ENCODE measurements at places on chromosomes 2 and 18. TPM values are rescaled to one million over a fixed set of nuclear protein-coding genes. Genes with fewer than 3 reads are reported as not detected.

Gene HDHD2
- 23.0 TPM for total RNA-seq

- H3K36me3 ChIP-seq: no peaks in the 10 kb centered on the region
- no peak overlapping the region for H3K4me3 ChIP-seq
- no peaks in the 10 kb centered on the region for H3K27me3 ChIP-seq
- DNase-seq: no peak
- H3K4me1 ChIP-seq: no peaks in the 10 kb centered on the region
These were observed 153.2 kb upstream of the MSH6 start for GRCh38 chr2:47629501-47630460.

GRCh38 chr2:1632510-1632909 lies 111.8 kb downstream of the PXDN start:
- no peaks in the 10 kb centered on the region for H3K4me1 ChIP-seq
- no peak overlapping the region for H3K27ac ChIP-seq
- no peaks in the 10 kb centered on the region for H3K27me3 ChIP-seq
- H3K4me3 ChIP-seq: no peak overlapping the region

DNA sequence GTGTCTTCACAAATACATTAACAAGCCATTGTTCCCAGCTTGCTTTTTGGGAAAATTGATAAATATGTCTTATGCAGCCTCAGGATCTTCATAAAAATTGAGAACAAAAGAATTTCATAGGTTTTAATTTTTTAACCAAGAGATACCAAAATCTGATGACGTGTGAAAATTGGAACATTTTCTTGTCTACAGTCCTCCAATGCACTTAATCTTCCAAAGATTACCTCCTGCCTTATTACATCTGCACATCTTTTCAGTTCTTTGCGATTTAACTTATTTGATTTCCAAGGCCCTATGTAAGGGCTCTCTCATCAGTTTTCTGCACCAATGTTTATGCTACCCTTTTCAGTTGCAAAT lies 3.1 kb downstream of the MRPL35 start:
- H3K27ac ChIP-seq: no peak overlapping the region
- peaks cover 21% of the 10 kb centered on the region for H3K4me1 ChIP-seq
- peaks cover 17% of the 10 kb centered on the region for H3K36me3 ChIP-seq
- no peak for DNase-seq
- no peaks in the 10 kb centered on the region for H3K27me3 ChIP-seq

DNA sequence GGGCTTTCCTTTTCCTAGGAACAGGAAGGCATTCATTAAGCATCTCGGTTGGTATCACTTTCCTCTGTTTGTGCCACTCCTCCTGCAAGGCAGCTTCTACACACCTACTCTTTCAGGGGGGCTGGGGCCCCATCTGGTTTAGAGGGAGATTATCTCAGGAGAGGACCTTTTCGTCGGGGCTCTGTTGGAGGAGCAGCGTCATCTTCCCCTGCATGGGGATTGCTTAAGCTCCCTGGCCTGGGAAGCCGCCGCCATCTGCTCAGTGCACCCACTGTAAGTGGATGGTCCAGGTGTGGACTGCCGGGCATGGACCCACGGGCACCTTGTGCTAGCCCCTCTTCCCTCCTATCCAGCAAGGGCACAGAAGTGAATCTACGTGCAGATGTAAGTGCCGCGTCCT lies 355.3 kb upstream of the SMIM21 start:
- no peak overlapping the region for H3K27ac ChIP-seq
- no peak overlapping the region for H3K4me3 ChIP-seq
- H3K4me1 ChIP-seq: no peaks in the 10 kb centered on the region
- DNase-seq: no peak
- H3K27me3 ChIP-seq: no peaks in the 10 kb centered on the region

- peak overlapping the region; percentile 53 for H3K27ac ChIP-seq
- peaks cover 11% of the 10 kb centered on the region for H3K4me1 ChIP-seq
- H3K27me3 ChIP-seq: no peaks in the 10 kb centered on the region
- no peak for DNase-seq
- no peaks in the 10 kb centered on the region for H3K36me3 ChIP-seq
- no peak overlapping the region for H3K4me3 ChIP-seq
These were observed 1.0 kb upstream of the PMAIP1 start for GRCh38 chr18:59898609-59899297.

DNA sequence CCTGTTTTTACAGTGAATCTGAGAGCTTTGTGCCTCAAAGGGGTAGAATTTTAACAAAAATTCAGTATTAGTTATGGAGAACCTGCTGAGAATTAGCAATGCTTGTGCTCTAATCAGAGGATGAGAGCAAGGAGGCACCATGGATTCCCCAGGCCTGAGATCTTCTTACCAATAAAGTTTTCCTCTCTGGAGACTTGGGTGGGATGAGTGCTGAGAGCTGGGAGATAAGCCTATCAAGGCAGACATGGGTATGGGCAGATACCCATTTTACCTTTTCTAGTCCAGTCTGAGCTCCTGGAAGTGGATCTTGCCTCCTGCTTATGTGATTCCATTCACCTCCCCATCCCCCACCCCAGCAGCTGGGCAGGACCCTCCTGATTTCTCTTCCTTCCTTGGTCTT lies 53.9 kb downstream of the BMP10 start:
- peaks cover 5% of the 10 kb centered on the region for H3K36me3 ChIP-seq
- H3K4me3 ChIP-seq: no peak overlapping the region
- no peak overlapping the region for H3K27ac ChIP-seq
- no peaks in the 10 kb centered on the region for H3K4me1 ChIP-seq

DNA sequence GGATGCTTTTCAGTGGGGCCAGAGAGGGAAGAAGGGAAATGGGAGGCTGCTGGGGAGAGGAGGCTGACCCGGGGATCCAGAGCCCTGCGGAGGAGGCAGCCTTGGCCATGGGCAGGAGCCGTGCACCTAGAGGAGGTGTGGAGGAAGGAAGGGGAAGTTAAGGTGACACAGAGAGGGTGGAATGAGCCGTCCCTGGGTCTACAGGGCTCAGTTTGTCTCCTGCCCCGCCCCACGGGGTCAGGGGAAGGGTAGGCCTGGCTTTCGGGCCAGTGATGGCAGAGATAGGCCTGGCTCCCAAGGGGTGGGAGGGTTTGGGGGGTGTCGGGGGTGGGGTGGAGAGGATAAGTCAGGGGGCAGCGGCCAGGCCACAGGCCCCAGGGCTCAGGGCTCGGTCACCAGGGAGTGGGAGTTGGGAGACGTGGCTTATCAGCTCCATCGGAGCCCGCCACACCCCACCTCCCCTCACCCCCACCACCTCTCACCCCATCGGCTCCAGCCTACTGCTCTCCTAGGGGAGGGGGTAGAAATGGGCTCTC lies 39.5 kb upstream of the NOTO start:
- no peaks in the 10 kb centered on the region for H3K27me3 ChIP-seq
- no peak overlapping the region for H3K27ac ChIP-seq
- no peak overlapping the region for H3K4me3 ChIP-seq

- DNase-seq: peak; percentile 43
- no peaks in the 10 kb centered on the region for H3K27me3 ChIP-seq
- H3K4me3 ChIP-seq: peak overlapping the region; percentile 26
These were observed 30.9 kb upstream of the REEP1 start for GRCh38 chr2:86368161-86368824.

GRCh38 chr18:610214-610928 lies 13.6 kb downstream of the CLUL1 start:
- H3K27me3 ChIP-seq: no peaks in the 10 kb centered on the region
- no peaks in the 10 kb centered on the region for H3K36me3 ChIP-seq
- no peaks in the 10 kb centered on the region for H3K4me1 ChIP-seq
- H3K27ac ChIP-seq: no peak overlapping the region

DNA sequence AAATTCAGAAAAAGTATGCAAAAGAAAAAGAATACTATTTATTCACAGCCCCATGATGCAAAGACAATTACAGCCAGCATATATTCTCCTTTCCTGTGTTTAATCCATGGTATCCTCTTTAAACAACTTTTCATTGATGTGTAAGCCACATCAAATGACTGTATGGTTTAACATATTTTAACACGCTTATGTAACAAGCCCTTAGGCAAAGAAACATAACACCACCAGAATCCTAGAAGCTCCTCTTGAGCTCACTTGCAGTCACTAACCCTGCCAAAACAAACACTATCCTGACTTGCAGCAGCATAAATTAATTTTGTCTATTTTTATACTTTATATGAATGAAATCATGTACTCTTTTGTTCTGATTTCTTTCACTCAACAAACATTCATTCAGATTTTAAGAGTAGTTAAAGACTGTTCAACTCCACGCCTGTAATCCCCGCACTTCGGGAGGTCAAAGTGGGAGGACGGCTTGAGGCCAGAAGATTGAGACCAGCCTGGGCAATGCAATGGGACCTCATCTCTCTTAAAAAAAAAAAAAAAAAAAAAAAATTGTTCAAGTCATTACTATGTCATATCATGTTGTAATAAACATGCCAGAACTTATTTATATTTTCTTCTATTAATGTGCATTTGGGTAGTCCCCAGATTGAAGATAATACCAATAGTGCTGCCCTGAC lies 226.3 kb downstream of the NBAS start:
- no peak for DNase-seq
- no peak overlapping the region for H3K27ac ChIP-seq
- no peak overlapping the region for H3K4me3 ChIP-seq
- H3K36me3 ChIP-seq: peaks cover 4% of the 10 kb centered on the region
- H3K4me1 ChIP-seq: no peaks in the 10 kb centered on the region

- no peaks in the 10 kb centered on the region for H3K27me3 ChIP-seq
- H3K27ac ChIP-seq: peak overlapping the region; percentile 58
- H3K36me3 ChIP-seq: peaks cover 6% of the 10 kb centered on the region
- no peak for DNase-seq
- peaks cover 19% of the 10 kb centered on the region for H3K4me1 ChIP-seq
- H3K4me3 ChIP-seq: no peak overlapping the region
These were observed 26.8 kb downstream of the SMAD7 start for GRCh38 chr18:48923746-48924629.

- no peaks in the 10 kb centered on the region for H3K4me1 ChIP-seq
- H3K36me3 ChIP-seq: no peaks in the 10 kb centered on the region
- no peak overlapping the region for H3K27ac ChIP-seq
- H3K27me3 ChIP-seq: no peaks in the 10 kb centered on the region
- H3K4me3 ChIP-seq: no peak overlapping the region
These were observed 36.0 kb upstream of the HDAC4 start for GRCh38 chr2:239436669-239437335.

- no peaks in the 10 kb centered on the region for H3K36me3 ChIP-seq
- no peaks in the 10 kb centered on the region for H3K27me3 ChIP-seq
- H3K4me3 ChIP-seq: no peak overlapping the region
- H3K4me1 ChIP-seq: no peaks in the 10 kb centered on the region
- no peak for DNase-seq
These were observed 793.4 kb upstream of the CELF4 start for GRCh38 chr18:38358805-38359657.

GRCh38 chr2:170255971-170256370 lies 78.0 kb downstream of the MYO3B start:
- no peak overlapping the region for H3K27ac ChIP-seq
- DNase-seq: no peak
- no peaks in the 10 kb centered on the region for H3K27me3 ChIP-seq
- H3K4me1 ChIP-seq: no peaks in the 10 kb centered on the region
- H3K4me3 ChIP-seq: no peak overlapping the region
- H3K36me3 ChIP-seq: no peaks in the 10 kb centered on the region

Gene NAT8
- 27.6 TPM for total RNA-seq

- H3K36me3 ChIP-seq: no peaks in the 10 kb centered on the region
- H3K27ac ChIP-seq: no peak overlapping the region
- no peaks in the 10 kb centered on the region for H3K4me1 ChIP-seq
- DNase-seq: no peak
- no peaks in the 10 kb centered on the region for H3K27me3 ChIP-seq
- no peak overlapping the region for H3K4me3 ChIP-seq
These were observed 408.4 kb downstream of the RIT2 start for GRCh38 chr18:42707080-42707479.

Gene KCTD1
- total RNA-seq: 1.7 TPM

GRCh38 chr2:28435814-28436351 lies 43.2 kb downstream of the FOSL2 start:
- H3K27ac ChIP-seq: no peak overlapping the region
- no peak for DNase-seq
- no peaks in the 10 kb centered on the region for H3K36me3 ChIP-seq

Gene SPC25
- not detected for total RNA-seq

- no peaks in the 10 kb centered on the region for H3K27me3 ChIP-seq
- H3K4me1 ChIP-seq: no peaks in the 10 kb centered on the region
- no peak for DNase-seq
- H3K36me3 ChIP-seq: no peaks in the 10 kb centered on the region
- H3K4me3 ChIP-seq: no peak overlapping the region
- no peak overlapping the region for H3K27ac ChIP-seq
These were observed 13.0 kb downstream of the CXCR4 start for GRCh38 chr2:136104977-136105376.

- H3K27me3 ChIP-seq: no peaks in the 10 kb centered on the region
- no peak overlapping the region for H3K27ac ChIP-seq
- no peak overlapping the region for H3K4me3 ChIP-seq
These were observed 21.6 kb upstream of the SLC20A1 start for GRCh38 chr2:112623913-112624777.

DNA sequence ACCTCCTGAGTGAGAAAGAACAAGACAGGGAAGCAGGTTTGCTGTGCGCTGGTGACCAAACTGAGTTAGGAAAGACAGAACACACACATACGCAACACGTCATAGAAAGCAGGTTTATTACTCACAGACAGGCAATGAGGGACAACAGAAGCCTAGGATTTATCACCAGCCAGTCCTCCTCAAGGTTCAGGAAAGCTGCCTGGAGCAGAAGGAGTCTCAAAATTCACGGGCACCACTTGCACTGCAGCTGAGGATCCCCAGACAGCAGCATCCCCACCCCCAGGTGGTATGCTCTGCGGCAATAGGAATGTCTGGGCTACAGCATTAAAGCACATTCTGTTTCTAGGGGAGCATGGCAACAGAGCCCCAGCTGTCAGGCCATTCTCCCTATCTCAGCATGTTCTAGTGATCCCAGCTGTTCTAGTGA lies 284.4 kb upstream of the RGPD4 start:
- no peaks in the 10 kb centered on the region for H3K27me3 ChIP-seq
- H3K27ac ChIP-seq: no peak overlapping the region

DNA sequence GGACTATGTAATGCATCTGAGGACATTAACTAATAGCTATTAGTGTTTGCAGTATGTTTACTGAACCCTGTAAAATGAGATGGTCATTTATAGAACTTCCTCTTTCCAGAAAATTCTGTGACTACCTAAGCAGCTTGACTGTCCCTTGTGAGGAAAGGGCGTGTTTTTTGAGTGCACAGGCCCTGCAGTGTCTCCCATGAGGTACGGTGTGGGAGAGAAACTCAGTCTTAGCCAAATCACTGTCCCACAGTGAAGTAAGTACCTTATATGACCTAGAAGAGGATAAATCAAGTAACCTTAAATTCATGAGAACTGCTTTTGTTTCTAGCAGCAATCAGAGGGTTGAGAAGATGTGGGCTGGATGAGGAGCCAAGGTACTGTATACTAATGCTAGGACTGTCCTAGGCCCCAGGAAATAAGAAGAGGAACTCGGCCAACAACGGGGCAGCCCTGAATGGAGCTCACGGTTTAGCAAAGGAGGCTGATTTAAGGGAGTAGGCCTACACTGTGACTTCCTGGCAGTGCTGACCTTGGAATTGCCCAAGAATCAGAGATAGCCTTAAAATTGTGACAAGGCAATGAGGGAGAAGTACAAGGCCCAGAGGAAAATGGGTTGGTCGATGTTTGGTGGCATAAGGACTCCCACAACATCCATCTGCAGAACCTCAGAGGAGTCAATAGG lies 103.5 kb upstream of the CTAGE1 start:
- no peak for DNase-seq
- no peaks in the 10 kb centered on the region for H3K4me1 ChIP-seq

Gene RNU2-63P
- total RNA-seq: not detected

Gene PAX8
- total RNA-seq: 0.09 TPM

- no peaks in the 10 kb centered on the region for H3K4me1 ChIP-seq
- no peak for DNase-seq
- H3K27me3 ChIP-seq: no peaks in the 10 kb centered on the region
- H3K4me3 ChIP-seq: no peak overlapping the region
These were observed 40.3 kb downstream of the RNF152 start for GRCh38 chr18:61852496-61852895.

Gene LYG2
- not detected for total RNA-seq
